ENCODE measurements at places on chromosomes 5 and 9. TPM values are rescaled to one million over a fixed set of nuclear protein-coding genes. Genes with fewer than 3 reads are reported as not detected.

The CAMK2A gene
- total RNA-seq = 0.71 TPM

The SH3GL2 gene
- total RNA-seq = not detected

The TMEM215 gene
- total RNA-seq = not detected

The BBLN gene
- total RNA-seq = 26.0 TPM

The GLRA1 gene
- total RNA-seq = not detected

The PAEP gene
- not detected for total RNA-seq

The ANXA2R gene
- 2.4 TPM for total RNA-seq

The PCDHGA3 gene
- total RNA-seq = 1.4 TPM

The VCAN gene
- total RNA-seq = 452 TPM

The SPINK13 gene
- total RNA-seq = 2.4 TPM

The RANBP3L gene
- total RNA-seq = not detected

The PLAC8L1 gene
- not detected for total RNA-seq

The SLC25A46 gene
- 87.9 TPM for total RNA-seq

The PCDHA11 gene
- under 0.01 TPM for total RNA-seq

The MCIDAS gene
- total RNA-seq = not detected

The SLC46A2 gene
- not detected for total RNA-seq

The SPATA31E1 gene
- total RNA-seq = not detected

The IL9 gene
- not detected for total RNA-seq

The PCDHA1 gene
- total RNA-seq = under 0.01 TPM

The FGD3 gene
- total RNA-seq = not detected

The BAAT gene
- not detected for total RNA-seq

The FBLL1 gene
- 0.74 TPM for total RNA-seq
